ENCODE measurements at places on chromosomes 12 and 14.

DNA sequence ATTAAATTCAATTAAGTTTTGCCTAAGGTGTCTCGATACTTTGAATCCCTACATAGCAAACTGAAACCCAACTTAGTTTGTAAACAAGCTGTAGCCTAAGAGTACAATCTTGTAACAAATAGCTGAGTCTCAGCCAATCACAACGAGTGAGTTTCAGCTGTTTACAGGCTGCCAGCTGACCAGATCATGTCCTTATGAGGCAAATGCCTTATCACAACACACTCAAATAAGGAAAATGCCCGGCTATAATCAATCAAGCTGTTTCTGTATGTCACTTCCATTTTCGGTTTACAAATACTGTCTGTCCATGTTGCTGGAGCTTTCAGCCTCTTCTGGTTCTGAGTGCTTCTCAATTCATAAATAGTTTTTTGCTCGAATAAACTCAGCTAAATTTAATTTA lies 943.8 kb downstream of the SLC16A7 start:
- DNase-seq = no peak

DNA sequence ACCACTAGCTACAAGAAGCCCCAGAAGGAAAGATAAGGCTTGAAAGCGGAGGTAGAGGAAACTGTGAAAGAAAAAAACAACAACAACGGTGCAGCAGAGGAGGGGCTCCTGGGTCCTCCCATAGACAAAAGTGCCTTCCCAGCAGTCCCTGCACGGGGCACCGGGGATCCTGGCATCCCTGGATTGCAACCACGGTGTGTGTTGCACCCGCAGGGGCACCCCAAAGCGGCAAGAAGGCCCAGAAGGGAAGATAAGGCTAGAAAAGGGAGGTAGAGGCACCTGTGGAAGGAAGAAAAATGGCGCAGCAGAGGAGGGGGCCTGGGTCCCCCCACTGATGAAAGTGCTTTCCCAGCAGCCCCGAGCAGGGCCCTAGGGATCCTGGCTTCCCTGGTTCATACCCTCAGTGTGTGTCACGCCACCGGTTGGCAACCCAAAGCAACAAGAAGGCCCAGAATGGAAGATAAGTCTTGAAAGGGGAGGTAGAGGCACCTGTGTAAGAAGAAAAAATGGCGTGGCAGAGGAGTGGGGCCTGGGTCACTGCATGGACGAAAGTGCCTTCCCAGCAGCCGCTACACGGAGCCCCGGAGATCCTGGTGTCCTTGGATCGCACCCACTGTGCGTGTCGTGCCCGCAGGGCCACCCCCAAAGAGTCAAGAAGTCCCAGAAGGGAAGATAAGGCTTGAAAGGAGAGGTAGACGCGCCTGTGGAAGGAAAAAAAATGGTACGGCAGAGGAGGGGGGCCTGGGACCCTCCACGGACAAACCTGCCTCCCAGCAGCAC lies 281.0 kb downstream of the ALG10 start:
- no peak for DNase-seq

- DNase-seq = peak; percentile 43
These were observed 48.4 kb downstream of the ANAPC7 start for GRCh38 chr12:110355073-110355472.

- no peak for DNase-seq
These were observed 26.2 kb upstream of the TSPAN11 start for GRCh38 chr12:30900351-30900750.

- DNase-seq = no peak
These were observed 39.6 kb upstream of the TMEM179 start for GRCh38 chr14:104644091-104644635.

DNA sequence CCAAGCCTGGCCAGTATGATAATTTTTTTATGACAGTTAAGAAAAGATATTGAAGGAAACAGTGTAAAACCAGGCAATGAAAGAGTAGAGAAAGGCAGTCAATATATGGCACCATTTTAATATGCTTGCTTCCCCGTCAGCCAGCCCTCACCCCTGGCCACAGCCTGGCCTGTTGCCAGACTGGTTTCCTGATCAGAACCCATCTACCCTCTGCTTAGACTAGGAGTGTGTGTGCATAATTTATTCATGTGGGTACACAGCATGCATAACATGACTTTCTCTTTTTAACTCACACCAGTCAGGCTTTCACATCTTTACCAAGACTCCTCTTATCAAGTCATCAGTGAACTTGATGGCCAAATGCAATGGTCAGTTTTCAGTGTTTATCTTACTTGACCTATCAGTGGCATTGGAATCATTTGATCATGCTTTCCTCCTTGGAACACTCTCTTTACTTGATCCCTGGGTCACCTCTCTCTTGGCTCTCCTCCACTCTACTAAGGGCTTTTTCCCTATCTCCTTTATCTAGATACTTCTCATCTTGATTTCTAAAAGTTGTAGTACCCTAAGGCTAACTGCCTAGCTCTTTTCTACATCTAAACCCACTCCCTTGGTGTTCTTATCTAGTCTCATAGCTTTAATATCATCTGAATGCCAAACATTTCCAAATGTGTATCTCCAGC lies 10.0 kb upstream of the GPR19 start:
- DNase-seq = no peak

GRCh38 chr12:86634456-86635410 lies 378.5 kb upstream of the MGAT4C start:
- DNase-seq = no peak

- no peak for DNase-seq
These were observed 526.5 kb downstream of the CCER1 start for GRCh38 chr12:90428465-90428864.

GRCh38 chr14:105120056-105120455 lies 48.5 kb downstream of the JAG2 start:
- no peak for DNase-seq

DNA sequence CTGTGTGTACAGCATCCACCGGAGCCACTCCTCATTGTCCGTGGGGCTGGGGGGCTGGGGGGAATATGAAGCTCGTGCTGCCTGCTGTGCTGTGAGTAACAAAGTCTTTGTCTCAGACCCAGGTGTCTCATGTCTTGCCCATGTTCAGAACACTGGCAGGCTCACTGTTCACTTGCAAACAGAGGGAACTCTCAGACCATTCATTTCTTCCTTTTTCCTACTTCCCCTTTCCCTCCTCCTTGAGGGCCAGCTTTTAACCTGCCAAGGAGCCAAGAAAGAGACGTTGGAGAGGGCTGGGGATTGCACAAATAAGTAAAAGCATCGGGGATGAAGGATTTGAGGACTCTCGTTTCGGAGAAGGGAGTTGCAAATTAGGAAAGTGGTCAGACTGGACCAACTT lies 21.6 kb downstream of the GPR132 start:
- no peak for DNase-seq

DNA sequence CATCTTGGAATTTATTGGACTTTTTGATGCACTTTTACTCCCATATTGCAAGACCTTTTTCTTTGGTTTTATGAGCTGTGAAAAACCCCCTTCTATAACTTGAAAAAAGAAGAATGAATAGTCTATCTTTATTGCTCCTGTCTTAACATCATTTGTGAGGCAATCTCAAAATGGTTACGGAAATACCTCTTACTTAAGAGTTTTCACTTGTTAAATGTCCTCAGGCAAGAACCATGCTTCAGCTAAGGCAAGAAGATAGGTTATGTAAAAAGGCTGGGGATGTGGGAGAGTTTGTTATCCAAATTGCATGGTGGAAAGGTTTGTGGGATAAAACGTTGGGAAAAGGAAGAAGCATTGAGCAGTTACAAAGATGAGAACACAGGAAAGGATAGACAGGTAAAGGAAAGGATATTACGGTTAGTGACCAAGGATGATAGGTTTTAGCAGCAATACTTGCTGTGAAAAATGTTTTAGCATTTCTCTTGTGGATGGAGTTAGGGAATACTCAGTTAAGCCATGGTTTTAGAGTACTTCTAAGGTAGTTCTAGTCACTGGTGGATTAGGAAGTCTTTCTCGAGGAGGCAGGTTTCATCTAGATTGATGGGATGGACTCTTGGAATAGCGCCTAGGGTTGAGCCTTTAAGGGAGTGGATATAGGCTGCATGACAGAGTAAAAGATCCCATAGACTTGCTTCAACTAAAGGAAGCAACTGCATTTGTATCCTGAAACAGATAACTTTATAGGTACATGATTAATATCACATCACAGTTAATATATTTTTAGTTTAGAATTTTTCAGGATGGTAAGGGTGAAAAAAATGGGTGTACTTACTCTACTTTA lies 30.3 kb downstream of the MDM2 start:
- no peak for DNase-seq

GRCh38 chr12:20392339-20392738 lies 24.0 kb downstream of the PDE3A start:
- no peak for DNase-seq

DNA sequence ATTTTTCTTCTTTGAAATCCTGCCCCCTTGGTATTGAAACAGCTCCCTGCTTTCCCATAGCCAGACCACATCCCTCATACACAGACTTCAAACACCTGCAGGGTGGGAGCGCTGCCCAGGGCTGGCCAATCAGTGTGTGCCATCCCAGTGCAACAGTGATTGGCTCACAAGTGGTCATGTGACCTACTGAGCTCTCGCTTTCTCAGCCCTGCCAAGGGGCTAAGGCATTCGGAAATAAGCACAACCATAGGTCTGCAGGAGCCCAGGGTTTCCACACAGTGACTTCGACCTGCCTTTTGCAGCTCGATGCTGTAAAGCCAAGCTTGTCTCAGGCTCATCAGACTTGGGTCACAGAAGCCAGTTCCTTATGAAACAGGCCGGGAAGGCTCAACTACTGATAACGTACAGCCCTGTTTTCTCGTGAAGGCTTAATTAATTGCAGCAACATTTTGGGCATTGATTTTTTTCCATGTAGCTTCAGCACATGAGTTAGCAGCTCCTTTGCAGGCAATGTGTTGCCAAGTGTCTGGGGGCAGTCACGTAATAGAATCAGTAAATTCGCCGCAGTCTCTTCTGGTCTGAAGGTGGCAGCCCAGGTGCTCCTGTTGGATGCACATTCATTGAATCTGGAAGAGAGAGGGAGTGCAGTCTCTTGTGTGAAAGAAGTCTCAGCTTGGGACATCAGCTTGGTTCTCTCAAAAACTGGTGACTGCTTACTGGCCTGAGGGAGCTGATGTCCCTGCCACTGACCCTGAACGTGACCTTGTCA lies 1091.8 kb downstream of the AACS start:
- no peak for DNase-seq

- no peak for DNase-seq
These were observed at the start of gene KERA for GRCh38 chr12:91057368-91058165. Gene KERA, minus strand, starts transcription at chr12:91058024. Its CDS starts 1,743 bp downstream, at chr12:91056281.

DNA sequence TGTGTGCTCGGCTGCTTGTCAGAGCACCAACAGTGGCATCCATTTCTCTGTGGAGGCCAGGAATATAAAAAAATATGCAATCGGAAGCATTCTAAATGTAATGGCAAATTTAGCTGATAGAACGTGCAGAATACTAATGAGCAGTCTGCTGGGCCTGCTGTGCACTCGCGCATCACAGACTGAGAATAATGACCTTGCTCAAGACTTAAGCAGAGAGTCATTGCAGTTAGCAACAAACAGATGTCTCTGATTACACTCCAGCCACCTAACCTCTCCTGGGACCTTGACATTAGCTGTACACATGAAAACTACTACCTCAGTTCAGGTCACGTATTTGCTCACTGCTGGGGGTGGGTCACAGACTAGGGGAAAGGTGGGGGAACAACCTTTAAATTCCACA lies 269.2 kb upstream of the DAAM1 start:
- DNase-seq = no peak

- DNase-seq = no peak
These were observed 759.2 kb upstream of the LRFN5 start for GRCh38 chr14:40847480-40847879.

GRCh38 chr12:6765048-6765633 lies 1.0 kb upstream of the PTMS start:
- no peak for DNase-seq

GRCh38 chr14:70000601-70001000 lies 121.4 kb downstream of the SMOC1 start:
- DNase-seq = no peak

DNA sequence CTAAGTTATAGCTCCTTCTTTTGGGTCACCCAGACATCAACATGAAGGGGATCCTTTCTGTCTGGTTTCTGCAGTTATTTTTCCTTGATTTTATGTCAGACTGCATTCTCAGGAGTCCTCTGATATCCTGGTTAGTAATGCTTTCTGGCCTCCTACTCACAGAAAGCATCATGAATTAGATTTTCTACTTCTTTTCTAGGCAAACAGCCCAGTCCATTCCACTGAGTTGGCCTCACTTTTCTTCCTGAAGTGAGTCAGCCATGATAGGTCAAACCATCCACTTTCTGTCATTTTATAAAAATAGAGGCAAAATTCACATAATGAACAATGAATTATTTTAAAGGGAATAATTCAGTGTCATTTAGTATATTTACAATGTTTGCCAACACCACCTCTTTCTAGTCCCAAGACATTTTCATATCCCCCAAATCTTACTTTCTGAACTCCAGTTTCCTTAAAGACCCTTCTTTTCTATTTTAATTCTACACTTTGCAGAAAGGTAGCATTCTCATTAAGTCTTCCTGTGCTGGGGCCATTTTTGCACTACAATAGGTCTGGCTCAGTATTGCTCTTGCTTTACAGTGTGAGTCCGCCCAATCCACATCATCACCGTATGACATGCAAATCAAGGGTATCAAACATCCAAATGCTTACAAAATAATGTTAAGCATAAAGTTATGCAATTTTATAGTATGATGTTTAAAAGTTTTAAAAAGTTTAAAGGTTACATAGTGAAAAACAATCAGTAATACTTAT lies 95.1 kb downstream of the UNC79 start:
- DNase-seq = no peak

- no peak for DNase-seq
These were observed 255.8 kb downstream of the CCDC91 start for GRCh38 chr12:28446031-28446430.

- DNase-seq = no peak
These were observed 26.4 kb downstream of the APAF1 start for GRCh38 chr12:98671459-98671858.

DNA sequence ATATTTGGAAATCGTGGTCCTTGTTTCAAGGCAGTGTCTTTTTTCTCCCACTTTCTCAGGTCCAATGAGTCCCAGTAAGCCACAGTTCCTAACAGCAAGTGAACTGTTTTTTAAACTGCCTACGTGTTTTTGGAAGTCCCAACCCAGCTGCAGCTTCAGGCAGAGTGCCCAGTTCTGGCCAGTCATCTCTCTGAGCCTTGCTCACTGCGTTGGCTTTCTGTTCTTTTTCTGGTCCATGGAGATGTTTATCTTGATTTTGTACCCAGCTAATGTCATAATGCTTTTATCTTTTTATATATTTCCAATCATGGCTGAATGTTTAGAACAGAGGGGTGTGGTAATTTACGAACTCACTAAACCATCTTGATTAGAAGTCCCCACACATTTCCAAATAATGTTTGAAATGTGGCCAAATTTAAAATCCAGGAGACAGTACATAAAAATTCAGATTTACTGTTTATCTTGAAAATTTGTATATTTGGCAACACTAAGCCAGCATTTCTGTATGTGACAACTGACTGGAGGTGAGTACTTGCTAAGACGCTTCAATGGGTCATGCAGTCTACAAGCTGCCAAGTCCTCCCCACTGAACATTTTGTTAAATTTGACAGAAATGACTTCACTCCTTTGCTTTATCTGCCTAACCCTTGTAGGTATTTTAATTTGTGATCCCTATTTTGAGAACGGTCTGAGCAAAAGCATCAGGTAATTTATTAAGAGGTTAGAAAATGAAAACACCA lies 46.1 kb upstream of the OTOGL start:
- no peak for DNase-seq

GRCh38 chr14:83163016-83163415 lies 1629.4 kb upstream of the SEL1L start:
- no peak for DNase-seq

- no peak for DNase-seq
These were observed 133.1 kb downstream of the DAAM1 start for GRCh38 chr14:59321626-59321949.

Measured in HTR-8/SVneo (cell line).